SIG-M5 (cell line): ENCODE measurements at places on chromosomes 5 and 9.

GRCh38 chr9:437066-437465, 222.4 kb downstream of the DOCK8 start:
- DNase-seq = no peak

GRCh38 chr5:34499001-34499734, 157.0 kb upstream of the RAI14 start:
- DNase-seq = peak; percentile 89

DNA sequence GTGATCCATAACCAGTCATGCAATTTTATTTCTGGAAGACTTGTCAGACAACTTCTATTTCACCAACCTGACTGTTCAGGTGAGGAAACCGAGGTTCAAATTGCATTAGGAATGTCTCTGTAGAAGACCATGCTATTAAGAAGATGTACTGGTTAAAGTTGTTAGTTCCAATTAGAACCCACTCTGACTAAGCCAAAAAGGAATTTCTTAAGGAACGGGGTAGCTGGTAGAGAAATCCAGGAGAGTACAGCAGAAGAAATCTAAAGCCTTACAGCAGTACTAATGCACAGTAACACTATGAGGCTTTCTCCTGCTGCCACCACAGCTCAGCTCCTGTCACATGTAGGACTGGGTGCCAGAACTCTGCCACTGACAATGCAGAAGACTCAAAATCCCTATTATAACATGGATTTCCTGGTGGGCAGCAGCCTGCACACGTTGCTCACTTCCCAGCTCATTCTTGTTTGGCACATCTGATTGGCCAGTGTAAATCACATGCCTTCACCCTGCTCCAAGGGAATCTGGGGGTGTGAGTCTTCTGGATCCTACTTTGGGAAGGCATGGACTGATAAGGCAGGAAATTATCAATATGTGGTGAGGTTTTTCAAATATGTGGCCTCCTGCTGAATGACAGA, 37.1 kb downstream of the CAST start:
- no peak for DNase-seq

GRCh38 chr5:139903795-139904565, 108.4 kb downstream of the PSD2 start:
- DNase-seq = no peak

DNA sequence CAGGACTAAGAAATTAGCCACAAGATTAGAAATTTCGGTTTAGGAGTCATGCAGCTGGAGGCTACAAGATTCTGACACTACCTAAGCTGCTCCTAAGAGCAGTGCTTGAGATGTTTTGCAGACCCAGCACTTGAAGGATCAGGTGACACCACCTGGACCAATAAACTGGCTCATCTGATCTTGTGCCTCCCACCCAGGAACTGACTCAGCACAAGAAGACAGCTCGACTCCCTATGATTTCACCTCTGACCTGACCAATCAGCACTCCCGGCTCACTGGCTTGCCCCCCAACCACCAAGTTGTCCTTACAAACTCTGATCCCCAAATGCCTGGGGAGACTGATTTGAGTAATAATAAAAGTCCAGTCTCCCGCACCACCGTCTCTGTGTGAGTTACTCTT, 170.4 kb downstream of the TTC39B start:
- no peak for DNase-seq

DNA sequence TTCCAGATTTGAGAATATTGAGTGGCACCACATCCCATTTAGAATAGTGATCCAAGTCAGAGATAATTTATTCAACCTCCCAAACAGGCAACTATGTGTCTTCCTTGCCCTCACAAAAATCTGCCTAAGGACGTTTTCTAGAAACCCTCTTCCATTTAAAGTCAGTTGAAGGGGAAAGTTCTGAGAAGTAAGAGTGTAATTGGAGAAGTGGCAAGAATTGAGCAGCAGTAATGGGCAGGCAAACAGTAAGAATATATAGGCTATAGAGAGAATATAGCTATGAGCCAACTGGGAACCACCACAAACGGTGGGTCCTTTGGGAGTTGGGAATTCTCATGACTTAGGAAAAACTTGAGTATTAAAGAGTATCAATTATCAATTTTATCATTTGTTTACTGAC, 31.1 kb upstream of the CETN3 start:
- DNase-seq = no peak

DNA sequence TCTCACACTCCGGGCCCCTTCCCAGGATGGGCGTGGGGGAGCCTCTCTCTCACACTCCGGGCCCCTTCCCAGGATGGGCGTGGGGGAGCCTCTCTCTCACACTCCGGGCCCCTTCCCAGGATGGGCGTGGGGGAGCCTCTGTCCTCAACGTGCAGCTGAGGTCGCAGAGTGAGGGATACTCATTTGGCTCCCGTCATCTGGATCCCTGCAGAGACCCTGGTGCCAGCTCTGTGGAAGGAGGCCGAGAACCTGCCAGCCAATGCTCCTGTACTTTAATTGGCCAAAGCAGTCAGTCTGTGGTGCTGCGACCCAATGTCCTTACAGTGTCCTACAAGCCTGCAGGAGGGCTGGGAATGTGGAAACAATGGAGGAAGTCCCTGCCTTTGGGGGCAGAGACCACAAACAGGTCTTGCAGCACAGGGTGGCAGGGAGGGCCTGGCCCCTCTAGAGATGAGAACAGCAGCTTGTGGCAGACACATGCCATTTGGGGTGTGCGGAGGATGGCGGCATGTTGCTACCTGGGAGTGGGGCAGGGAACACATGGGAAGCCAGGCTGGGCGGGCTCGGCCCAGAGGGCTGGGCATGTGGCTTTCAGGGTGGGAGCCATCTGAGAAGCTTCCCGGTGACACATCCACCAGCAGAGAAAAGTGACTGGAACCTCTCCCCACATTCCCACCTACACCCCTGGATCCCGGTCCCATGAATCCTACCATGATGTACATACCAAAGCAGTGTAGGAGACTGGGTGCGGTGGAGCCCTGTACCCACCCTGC, 13.6 kb upstream of the MRNIP start:
- no peak for DNase-seq

DNA sequence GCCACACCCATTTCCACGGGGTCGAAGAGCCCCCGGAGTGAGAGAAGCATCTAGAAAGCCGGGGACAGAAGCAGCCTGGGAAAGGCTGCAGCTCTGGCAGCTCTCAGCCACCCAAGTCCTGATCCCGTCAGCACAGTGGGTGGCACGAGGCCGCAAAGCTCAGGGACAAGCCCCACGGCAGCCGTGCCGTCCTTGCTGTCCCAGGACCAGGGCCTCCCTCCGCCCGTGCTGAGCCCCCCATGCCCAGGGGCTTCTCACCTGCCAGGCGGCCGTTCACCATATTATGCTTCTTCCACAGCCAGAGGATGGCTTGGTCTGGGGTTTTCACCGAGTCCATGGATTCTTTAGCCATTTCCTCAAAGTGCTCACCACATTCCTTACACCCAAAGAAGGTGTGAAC, 6.1 kb upstream of the LHX3 start:
- DNase-seq = no peak

- DNase-seq = no peak
These were observed 184.4 kb downstream of the CD180 start for GRCh38 chr5:67012171-67012570.

DNA sequence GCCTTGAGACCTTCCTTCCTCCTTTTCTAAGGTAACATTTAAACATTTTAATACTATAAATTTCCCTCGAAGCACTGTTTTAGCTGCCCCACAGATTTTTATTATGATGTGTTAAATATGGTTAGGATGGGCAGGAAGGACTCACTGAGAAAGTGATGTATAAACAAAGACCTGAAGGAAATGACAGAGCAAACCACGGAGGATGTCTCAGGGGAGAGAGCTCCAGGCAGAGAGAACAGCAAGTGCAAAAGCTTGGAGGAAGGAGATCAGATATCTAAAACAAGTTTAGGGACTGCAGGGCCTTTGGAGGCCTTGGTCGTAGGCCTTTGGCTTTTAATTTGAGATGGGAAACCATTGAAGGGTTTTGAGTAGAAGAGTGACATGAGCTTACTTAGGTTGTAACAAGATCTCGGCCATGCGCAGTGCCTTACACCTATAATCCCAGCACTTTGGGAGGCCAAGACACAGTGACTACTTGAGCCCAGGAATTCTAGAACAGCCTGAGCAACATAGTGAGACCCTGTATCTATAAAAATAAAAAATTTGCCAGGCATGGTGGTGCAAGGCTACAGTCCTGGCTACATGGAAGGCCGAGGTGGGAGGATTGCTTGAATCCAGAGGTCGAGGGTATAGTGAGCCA, 35.5 kb upstream of the LRRTM2 start:
- no peak for DNase-seq

DNA sequence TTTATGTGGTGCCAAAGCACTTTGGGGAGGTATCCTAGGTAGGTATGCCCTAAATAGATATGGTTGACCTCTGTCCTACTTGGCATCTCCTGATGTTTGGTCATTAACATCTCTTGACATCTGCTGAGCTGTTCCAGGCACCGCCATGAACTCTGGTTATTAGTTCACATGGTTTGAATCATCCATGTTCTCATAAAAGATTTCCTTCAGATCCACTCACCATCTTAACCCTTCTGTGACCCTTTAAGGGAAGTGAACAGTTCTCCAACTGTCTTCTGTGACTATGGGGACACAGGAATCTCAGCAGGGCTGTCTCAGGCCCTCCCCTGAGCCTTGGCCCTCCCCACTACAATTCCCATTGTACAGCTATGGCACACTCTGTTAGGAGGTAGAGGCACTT, 167.7 kb downstream of the CDH6 start:
- no peak for DNase-seq

DNA sequence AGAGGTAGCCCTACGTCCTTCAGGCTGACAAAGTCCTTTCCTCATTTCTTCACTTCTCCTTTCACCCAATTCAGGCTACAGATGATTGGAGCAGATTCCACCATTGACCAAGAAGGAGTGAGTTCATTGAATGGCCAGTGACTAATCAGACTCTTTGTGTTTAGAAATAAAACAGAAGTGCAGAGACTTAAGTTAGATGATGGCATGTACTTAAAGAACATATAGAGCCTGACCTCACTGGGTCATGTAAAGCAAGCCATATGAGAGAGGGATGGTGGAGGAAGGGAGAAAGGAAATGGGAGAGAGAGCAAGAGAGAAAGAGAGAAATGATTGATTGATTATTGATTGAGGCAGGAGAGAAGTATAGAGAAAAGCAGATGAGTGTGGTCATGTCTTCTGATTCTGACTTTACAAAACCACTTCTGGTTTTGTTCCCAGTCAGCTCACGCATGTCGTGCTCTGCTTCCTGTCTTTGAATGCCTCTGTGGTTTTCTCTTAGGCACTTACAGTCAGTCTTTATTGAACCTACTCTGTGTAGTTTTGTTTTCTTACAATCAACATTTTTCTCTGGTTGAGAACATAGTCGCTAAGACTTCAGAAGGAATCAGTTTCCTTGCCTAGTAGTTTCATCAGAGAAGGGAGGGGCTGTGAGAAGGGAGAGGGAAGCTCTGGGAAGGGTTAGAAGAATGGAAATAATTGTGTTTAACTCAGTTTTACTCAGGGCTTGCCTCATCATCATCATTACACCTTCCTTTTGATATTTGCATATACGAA, 149.2 kb upstream of the KLF9 start:
- peak; percentile 78 for DNase-seq

DNA sequence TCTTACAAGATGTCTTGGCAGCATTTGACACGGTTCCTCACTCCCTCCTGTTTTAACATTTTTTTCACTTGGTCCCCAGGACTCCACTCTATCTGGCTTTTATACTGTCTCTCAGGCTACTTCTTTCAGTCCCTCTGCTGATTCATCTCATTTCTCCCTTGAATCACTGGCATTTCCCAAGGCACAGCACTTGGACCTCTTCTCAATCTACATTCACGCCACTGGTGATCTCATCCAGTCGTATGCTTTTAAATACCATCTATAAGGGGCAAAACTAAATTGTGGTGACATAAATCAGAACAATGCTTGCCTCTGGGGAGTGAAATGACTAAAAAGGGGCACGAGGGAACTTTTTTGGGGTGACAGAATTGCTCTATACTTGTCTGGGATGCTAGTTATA, 47.1 kb downstream of the MAPKAP1 start:
- no peak for DNase-seq

DNA sequence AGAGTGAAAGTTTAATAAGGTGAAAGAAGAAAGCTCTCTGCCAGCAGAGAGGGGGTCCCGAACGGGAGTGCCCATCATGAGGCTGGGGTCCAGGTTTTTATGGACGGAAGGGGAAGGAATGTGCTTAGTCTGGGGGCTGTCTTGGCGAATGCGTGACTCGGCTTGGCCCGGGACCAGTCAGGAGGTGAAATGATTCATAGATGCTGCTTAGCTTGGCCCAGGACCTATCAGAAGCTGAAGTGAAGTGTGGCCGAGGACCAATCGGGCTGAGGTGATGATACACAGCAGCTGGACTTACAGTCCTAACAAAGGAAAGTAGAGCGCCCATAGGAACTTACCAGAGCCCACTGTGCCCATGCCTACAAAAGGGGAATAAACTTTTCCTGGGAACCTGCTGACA, 3.9 kb upstream of the FKTN start:
- DNase-seq = no peak

DNA sequence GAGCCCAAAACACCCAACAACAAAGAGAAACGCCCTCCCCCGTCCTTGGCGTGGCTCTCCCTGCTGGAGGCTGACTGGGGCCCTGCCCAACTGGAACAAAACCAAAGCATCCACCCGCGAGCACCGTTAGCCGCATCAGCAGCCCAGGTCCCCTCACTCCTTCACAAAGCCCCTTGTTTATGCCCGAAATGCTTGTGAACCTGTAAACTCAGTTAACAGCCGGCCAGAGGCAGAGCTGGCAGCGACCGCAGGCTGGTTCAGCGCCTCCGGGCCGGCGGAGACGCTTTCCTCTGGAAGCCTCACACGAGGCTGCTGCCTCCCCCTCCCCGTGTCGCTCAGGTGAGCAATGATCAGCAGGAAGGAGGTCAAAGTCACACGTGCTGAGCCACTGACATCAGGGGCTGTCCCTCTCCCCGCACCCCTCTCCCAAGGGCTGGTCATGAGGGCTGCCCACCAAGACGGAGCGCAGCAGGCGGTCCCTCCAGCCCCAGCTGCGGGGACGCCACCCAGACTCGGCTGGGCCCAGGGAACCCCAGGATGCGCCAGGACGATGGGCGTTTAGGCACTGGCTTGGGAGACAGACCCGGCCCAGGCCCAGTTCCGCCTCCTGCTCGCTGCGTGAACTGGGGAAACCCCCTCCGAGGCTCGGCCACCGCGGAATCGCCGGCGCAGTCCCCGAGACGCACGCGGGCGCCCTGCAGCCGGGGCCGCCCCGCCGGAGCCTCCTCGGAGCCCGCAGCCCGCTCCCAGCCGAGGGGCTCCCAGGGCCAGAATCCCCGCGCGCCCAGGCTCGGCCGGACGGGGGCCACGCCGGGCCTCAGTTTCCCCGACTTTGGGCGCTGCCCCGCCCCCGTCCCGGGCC, 563 bp downstream of the SNAPC4 start:
- no peak for DNase-seq
